ENCODE measurements at places on chromosomes 2 and 18.

DNA sequence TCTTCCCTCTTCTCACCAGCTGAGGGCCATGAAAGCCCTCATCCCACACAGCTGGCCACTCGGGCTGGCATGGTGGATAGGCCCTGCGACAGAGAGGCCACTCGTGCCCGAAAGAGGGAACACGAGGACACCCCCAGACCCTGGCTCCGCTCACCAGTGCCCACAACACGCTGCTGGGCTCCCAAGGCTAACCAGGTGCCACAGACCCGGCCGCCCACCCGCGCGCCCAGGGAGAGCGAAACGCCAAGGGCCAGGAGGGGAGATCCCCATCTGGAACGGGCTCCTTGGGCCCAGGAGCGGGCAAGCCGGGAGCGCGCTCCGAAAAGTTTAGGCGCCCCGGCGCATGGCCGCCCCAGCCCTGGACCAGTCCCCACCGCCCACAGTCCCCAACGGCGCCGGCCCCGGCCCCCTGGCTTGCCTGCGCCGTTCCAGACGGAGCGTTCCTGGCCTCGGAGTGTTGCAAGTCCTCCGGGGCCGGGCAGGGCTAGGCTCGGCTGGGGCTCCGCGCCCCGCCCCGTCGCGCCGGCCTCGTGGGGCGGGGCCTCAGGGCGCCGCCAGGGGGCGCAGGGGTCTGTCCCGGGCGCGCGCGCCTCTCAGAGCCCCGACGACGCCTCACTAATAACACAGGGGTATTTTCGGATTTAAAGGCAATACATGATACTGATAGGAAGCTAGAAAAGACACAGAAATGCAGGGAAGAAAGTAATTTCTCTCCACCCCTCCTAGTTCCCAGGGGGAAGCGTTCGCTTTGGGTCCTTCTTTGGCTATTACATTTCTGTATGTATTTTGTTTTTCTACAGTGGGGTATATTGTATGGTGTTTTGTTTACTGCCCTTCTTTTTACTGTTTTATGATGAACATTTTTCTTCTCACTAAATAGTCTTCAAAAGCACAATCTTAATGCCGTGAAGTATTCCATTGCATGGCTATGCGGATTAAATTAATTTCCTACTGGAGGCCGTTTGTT lies at the start of gene TMBIM1:
Gene TMBIM1 (minus strand): TSS at position 456 of the 967 bp plus-strand sequence. CDS start 10,362 bp downstream, outside the sequence.
- DNase-seq: peak; percentile 89

GRCh38 chr2:25219621-25220020 lies 51.2 kb upstream of the POMC start:
- no peak for DNase-seq

DNA sequence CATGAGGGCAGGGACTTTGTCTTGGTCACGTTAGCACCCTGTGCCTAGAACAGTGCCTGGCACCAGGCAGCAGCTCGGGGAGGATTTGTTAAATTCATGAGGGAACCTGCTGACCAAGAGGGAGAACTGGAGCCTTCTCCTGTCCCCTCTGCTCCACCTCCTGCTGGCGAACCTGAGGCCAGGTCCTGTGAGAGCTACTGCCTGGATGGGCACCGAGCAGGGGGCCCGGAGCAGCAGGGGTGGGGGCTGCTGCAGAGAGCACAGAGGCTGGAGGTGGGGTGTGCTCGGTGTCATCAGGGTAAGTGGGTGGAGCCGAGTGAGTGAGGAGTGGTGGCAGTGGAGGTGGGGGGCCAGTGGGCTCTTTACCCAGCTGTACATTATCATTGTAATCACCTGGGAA lies 52.1 kb upstream of the FAHD2A start:
- no peak for DNase-seq

DNA sequence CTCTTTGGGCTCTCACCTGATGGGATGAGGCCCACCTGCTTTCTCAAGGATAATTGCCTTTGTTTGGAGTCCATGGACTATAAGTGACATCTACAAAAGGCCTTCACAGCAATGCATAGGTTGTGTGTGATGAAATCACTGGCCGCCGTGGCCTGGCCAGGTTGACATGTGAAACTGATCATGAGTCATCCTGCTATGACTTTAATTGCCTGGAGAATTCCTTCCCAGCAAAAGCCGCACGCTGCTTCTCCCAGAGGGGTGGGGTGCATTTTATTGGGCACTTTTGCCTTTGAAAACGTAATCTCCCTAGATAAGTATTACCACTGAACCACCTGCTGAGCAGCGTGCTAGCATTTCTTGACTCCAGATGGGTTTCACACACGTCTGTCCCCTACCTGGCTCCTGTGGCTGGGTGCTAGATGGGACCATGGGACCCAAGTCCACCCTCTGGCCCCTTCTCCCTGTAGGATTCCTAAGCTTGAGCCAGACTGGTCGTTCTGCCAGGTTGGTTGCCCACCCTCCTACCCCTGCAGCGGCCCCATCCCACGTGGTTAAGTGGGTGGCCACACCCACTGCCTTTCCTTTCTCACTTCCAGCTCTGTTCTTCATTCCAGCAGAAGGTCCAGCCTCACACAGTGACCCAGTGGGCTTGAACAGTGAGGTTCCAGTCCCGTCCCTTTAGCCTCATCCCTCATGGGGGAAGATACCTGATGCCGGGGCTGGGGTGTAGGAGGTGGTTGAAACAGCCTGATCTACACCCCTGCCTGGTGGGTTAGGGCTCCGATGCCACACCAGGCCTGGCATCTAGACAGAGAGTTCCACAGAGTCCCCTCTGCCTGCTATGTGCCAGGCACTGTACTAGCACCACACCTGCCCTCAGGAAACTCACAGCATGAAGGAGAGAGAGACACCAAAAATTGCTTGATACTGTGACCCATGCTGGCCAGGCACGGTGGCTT lies 89.6 kb downstream of the GBX2 start:
- DNase-seq: no peak

DNA sequence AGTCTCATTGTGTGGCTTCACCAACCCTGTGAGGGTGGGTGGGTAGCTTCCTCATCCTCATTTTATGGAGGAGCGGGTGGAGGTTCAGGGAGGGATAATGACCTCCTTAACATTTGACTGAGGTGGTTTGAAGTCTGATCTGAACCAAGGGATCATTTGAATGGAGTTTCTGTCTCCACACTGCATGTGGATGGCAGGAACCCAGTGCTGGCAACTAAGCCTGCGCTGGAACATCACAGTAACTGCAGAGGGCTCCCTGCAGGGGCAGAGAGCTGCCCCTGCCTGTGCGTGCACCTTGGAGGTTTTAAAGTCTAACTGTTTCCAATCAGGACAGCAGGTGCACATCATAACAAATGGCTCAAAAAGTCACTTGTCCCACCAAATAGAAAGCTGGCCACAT lies 3.3 kb downstream of the AGAP1 start:
- DNase-seq: no peak

DNA sequence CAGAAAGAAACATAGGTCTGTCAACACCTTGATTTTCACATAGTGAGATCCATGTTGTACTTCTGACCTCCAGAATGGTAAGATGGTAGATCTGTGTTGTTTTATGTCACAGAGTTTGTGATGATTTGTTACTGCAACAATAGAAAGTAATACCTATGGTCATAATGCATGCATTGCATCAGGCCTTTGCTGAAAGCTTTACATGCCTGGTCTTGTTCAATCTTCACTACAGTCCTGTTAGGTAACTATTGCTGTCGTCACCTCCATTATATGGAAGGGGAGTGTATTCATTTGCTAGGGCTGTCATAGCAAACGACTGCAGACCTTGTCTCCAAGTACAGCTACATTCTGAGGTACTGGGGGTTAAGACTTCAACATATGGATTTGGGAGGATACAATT lies 243.5 kb downstream of the ANAPC1 start:
- DNase-seq: no peak

DNA sequence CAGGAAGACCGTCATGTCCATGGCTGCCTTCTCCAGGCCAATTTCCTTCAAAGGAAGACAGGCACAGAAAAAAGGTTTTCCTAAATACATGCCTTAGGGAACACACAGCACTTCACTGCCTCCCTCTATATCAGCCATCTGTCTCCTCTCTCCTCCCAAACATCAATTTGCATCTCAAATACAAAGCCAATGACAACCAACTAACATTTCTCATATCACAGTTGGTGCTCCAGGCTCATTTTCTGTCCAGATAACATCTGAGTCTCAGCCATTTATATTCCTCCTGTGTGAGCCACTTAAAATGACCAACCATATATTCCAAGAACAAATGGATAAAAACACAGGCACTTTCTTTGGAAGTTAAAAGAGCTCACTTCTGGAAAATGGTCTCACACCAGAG lies 62.5 kb upstream of the ACAA2 start:
- DNase-seq: no peak

DNA sequence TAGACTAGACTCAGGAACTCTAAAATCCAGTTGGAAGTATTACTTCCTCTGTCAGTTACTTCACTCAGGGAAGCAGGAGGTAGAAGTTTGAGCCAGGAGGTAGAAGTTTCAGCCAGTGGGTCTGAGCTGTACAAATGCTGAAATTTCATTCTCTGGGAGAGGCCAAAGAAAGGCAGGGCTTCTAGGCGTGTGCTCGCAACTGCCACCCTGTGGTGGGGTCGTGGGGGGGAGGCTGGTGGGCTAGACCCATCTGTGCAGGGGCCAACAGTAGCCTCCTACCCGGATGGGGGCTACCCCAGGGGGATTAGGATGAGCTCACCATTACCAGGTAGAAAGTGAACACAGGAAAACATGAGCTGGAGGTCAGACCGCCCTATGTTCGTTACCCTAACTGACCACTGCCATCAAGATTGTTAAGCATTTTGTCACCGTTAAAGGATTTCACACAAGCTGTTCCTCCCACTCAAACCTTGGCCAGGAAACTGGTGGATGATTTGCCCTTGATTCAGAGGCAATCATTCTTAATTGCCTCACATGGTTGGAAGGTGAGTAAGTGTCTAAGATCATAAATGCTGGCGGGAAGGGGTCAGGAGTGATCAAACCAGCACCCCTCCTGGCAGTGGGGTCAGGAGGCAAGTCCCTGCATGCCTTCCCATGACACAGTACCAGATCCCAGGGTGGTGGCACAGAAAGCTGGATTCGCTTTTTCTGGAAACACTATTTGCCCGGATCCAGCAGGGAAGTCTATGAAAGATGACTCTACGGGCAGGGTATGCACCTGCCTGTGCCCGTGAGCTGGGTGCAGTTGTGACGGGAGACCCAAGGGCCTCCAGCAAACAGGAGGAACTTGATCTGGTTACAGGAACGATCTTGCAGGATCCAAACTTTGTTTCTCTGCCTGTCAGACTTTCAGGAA lies 5.2 kb upstream of the FHL2 start:
- DNase-seq: peak; percentile 51

GRCh38 chr2:29063056-29063455 lies 11.3 kb downstream of the PCARE start:
- no peak for DNase-seq

DNA sequence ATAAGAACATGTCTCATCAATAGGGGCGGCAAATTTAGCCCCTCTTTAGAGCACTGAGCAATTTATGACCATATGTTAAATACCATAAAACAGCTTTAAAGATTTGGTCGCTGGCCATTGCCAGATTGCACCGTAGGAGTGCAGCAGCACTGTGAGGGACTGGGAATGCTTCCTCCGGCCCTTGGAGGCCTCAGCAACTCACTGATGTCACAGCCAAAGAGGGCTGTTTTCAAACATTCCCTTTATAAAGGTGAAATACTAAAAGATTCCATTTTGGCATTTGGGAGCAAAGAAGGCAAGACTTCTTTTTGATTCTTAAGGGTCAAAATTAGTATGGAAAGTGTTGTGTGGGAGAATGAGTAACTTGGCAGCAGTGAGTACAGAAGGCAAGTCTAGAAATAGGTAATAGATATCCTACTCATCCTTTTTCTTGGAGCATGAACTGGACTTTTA lies 63.7 kb downstream of the BABAM2 start:
- DNase-seq: no peak

DNA sequence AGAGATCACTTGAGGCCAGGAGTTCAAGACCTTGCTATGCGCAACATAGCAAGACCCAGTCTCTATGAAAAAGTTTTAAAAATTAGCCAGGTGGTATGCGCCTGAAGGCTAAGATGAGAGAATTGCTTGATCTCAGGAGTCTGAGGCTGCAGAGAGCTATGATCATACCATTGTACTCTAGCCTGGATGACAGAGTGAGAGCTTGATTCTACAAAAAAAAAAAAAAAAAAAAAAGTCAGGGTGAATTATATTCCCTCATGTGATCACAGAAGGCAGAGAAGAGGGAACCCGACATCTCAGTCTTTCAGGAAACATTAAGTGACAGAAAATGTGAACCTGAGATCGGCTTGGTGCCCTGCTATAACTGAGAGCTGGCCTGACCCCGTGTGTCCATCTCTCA lies 171.2 kb upstream of the MSH6 start:
- no peak for DNase-seq

- DNase-seq: no peak
Measured at GRCh38 chr2:55804535-55804934, 110.9 kb upstream of the PNPT1 start.

DNA sequence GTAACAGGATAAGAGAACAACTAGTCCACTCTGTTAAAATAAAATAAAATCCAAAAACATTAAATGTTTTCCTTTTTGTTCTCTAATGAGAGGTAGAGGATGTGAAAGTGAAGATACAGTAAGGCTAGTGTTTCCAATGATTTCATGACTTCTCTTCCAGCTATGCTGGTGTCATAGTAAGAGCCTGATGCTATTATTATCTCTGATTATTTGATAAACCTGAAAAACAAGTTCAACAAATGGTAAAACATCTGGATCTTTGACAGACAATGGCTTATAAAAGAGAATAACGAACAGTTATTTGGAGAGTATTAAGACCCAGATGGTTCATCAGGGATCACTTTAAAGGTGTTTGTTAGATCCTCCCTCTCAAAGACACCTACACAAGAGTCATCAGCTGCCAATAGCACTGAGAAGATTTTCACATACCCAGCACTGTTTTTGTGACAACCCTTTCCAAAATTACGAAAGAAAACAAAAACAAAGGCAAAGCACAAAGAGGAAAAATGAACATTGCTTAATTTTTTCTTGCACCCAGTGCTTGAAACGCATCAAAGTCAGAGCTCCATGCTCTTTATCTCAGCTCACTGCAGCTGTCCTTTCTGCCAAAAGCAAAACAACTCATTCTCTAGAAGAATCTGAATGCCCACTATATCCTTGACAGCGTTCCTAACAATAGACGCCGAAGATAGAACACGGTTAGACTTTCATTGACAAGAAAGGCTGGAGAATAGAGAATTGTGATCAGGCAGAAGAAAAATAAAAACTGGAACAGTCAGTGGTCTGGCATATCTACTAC lies 168.6 kb downstream of the SLC8A1 start:
- no peak for DNase-seq

DNA sequence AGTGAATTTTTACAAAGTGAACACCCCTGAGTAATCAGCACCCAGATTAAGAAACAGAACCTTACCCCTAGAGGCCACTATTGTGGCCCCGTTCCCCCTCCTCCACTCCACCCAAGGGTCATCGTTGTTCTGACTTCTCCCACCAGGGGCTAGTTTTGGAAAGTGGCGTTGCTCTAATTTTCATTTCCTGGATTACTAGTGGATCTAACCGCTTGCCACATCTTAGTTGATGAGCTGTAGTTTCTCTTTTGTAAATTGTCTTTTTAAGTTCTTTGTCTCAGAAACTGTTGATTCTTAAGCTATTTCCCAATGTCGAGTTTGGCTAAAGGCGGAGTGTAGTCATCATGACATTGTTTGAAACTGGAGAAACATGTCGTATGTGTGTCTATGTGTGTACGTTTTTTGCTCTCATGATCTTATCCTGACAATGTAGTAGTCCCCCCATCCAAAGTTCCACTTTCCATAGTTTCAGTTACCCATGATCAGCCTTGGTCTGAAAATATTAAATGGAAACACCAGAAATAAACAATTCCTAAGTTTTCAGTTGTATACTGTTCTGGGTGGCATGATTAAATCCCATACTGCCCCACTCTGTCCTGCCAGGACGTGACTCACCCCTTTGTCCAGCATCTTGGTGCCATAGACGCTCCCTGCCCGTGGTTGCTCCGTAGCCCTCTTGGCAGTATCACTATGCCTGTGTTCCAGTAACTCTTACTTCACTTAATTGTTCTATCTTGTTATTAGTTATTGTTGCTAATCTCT lies 71.0 kb upstream of the SP3 start:
- peak; percentile 79 for DNase-seq
